ENCODE measurements at places on chromosomes 5 and 9. TPM values are rescaled to one million over a fixed set of nuclear protein-coding genes. Genes with fewer than 3 reads are reported as not detected.

Gene MAST4
- total RNA-seq: 39.7 TPM

Gene EGFL7
- 65.6 TPM for total RNA-seq

Gene SELENOP
- total RNA-seq: 119 TPM

Gene WDR31
- total RNA-seq: 1.7 TPM

Gene MAP1B
- total RNA-seq: 755 TPM

Gene CDKN2B-AS1
- 1.3 TPM for total RNA-seq

Gene NR2F1-AS1
- 9.6 TPM for total RNA-seq

Gene SPAG8
- 0.65 TPM for total RNA-seq

Gene PRPF4
- total RNA-seq: 18.1 TPM

Gene CDH9
- total RNA-seq: not detected

Gene NKD2
- 6.6 TPM for total RNA-seq

Gene SEMA5A
- total RNA-seq: 2.7 TPM

Gene ENTREP1
- total RNA-seq: 30.2 TPM

Gene FAM151B
- total RNA-seq: 1.6 TPM

Gene SLC1A1
- 2.1 TPM for total RNA-seq

Gene PAX5
- not detected for total RNA-seq

Gene IRX2
- total RNA-seq: not detected

Gene PCDHA8
- not detected for total RNA-seq

Gene GPR21
- total RNA-seq: not detected

Gene OLFML2A
- total RNA-seq: 39.0 TPM

Gene PCA3
- total RNA-seq: not detected

Gene CDX1
- not detected for total RNA-seq

Gene TMEM252
- total RNA-seq: not detected

Gene SMIM33
- not detected for total RNA-seq

Gene ENTPD2
- total RNA-seq: 0.99 TPM

Gene PROB1
- 11.0 TPM for total RNA-seq

Gene PIP5KL1
- total RNA-seq: 1.3 TPM

Gene GPR151
- not detected for total RNA-seq

Gene RNF183
- not detected for total RNA-seq

All from esophagus muscularis mucosa (tissue), 4 donors.